Right renal pelvis (tissue), 4 donors: ENCODE measurements at places on chromosomes 13 and 19.

DNA sequence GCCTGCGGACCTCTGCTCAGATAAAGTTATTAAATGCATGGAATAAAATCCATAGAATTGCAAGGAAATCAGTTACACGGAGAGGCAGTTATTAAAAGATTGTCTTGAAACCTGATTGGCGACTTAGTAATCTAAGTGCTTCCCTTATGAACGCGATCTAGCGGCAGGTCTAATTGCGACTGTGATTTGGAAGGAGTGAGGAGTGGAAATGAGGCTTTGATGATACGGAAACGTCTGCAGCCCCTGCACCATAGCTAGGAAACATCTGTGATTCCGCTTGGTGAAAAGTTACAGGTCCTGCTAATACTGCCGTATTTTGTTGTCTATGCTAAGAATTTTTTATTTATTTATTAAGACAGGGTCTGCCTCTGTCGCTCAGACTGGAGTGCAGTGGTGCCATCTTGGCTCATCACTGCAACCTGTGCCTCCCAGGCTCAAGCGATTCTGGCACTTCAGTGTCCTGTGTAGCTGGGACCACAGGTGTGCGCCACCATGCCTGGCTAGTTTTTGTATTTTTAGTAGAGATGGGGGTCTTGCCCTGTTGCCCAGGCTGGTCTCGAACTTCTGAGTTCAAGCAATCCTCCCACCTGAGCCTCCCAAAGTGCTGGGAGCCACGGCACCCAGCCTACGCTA lies 887 bp downstream of the NDUFS7 start:
- DNase-seq = no peak

- no peak for DNase-seq
These were observed 22.7 kb upstream of the LRCH1 start for GRCh38 chr13:46530084-46530935.

DNA sequence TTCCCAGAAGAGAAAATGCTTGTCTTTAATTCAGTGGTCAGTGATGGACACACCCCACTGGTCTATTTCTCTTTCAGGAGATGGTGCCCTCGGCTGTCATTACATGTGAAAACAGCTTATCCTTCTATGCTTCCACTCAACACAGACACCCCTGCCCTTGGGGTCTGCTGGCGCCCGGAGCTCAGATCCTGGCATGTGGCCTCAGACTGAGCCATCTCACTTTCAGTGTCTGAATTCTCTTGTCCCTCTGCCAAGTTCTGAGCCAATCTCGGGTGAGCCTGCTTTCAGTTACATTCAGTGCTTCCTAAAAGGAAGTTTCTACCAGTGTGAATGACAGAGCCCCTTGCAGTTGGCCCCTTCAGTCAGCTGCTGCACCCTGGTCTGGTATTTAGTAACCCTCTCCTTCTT lies 293.6 kb downstream of the DNAJC15 start:
- no peak for DNase-seq

DNA sequence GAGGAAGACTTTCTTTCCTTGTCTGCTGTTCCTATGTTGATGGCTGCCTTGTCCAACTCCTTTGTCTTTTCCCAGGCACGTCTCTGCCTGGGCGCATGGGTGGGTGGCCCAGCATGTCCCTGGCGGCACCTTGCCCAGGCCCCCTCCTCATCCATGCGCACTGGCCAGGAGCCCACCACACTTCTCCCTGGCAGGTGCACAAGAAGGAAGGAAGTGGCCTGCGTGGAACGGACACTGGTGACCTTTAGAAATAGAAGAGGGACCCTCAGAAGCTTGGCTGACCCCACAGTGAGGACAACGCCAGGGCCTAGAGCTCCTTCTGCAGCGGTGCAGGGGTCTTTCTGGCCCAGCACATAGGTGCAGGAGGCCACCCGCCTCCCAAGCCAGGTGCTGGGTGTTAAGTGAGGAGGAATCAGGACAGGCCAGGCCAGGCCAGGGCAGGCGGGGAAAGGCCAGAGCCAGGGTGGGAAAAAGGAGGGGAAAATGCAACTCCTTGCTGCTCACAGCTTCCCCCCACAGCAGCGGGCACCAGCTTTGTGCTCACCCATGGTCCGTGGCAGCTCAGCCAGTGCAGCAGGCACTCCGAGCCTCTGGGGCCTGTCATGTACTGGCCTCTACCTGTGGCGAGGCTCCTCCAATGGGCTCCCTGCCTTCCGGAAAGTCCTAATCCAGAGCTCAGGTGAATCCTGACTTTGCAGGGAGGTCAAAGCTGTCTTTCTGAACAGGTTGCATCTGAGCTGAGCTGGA lies 104.0 kb downstream of the SOX1 start:
- no peak for DNase-seq

GRCh38 chr13:32824675-32825074 lies 191.5 kb upstream of the KL start:
- no peak for DNase-seq

DNA sequence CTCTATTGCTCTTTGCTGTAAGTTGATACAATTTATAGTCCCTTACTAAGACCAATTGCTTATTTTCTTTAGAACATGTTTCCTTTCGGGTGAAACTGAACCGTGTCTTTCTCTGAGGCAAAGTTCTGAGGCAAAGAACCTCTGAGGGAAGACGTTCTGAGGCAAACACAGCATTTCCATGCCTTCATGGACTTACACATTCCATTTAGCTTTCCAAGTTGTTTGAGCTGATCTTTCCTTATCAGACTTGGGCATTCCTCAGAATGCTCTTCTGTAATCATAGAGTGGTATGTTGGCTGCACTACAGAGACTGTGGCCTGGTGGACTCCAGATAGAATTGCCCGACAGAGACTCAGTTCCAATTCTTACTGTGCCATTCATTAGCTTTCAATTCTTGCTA lies 579.1 kb downstream of the KCTD12 start:
- DNase-seq = no peak

- DNase-seq = no peak
These were observed 142.5 kb downstream of the DCLK1 start for GRCh38 chr13:35988648-35989081.

DNA sequence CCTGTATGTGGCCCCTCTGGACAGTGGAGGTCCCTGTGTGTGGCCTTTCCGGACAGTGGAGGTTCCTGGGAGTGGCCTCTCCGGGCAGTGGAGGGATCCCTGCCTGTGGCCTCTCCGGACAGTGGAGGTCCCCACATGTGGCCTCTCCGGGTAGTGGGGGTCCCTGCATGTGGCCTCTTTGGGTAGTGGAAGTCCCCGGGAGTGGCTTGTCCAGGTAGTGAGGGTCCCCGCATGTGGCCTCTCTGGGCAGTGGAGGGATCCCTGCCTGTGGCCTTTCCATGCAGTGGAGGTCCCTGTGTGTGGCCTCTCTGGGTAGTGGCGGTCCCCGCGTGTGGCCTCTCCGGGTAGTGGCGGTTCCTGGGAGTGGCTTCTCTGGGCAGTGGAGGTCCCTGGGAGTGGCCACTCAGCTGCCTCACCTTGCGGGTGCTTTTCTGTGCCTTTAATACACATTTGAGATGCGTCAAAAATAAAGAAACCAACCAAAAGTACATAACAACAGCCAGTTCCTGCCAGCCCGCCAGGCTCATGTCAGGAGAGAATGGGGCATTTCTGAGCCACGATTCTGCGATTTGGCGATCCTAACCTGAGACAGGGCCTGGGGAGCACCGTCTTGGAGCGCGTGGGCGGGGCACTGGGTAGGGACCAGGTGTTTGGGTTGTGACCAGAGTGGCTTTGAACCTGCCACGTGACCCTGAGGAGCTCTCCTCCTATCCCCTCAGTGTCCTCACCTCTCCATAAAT lies 194.7 kb downstream of the ZNF536 start:
- DNase-seq = no peak

- DNase-seq = no peak
These were observed 9.5 kb upstream of the RFX1 start for GRCh38 chr19:14015524-14016035.

- DNase-seq = no peak
These were observed 39.4 kb downstream of the IER2 start for GRCh38 chr19:13189600-13189999.

- no peak for DNase-seq
These were observed 119.2 kb upstream of the SPACA7 start for GRCh38 chr13:112256716-112257494.

DNA sequence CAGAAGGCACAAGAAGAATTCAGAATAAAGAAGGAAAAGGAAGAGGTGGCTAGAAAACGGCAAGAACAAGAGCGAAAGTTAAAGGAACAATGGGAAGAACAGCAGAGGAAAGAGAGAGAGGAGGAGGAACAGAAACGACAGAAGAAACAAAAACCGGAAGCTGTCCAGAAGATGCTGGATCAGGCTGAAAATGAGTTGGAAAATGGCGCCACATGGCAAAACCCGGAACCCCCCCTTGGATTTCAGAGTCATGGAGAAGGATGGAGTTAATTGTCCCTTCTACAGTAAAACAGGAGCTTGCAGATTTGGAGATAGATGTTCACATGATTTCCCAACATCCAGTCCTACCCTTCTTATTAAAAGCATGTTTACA lies 6.7 kb downstream of the CD209 start:
- DNase-seq = no peak

DNA sequence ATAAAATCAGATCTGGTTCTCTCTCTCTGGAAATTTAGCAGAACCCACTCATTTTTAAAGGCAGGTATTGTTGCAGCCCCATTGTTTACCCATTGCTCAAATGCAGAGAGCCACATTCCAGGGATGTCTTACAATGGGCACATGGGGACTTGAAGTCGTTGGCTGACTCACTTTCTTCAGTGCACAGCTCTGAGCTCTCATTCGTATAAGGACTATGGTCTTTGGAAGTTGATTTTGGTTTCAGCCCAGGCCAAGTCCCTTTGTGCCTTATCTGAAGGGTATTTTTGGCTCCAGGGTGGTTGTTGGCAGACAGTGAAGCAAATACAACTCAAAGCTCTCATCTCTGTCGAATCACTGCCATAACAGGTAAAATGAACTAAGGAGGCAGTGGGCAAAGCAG lies 47.3 kb upstream of the CLDN10 start:
- no peak for DNase-seq

DNA sequence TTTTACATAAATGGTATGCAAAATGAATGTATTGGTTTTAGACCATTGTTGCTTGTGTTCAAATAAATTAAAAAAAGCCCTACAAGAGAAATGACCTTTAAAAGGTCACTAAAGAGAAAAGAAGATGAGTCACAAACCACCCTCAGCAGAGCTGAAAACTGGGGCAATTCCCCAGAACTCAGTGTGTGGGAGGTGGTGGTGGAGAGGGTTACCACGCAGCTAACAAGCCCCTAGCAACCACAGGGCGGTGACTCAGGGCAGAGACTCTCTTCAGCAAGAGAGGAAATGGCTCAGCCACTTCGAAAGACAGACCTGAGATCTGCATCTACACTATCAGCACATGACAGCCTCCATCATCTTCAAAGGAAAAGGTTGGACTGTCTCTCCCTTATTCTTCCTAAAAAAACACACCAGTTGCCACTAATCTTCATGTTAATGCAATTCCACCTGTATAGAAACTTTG lies 29.4 kb upstream of the NDFIP2 start:
- no peak for DNase-seq

DNA sequence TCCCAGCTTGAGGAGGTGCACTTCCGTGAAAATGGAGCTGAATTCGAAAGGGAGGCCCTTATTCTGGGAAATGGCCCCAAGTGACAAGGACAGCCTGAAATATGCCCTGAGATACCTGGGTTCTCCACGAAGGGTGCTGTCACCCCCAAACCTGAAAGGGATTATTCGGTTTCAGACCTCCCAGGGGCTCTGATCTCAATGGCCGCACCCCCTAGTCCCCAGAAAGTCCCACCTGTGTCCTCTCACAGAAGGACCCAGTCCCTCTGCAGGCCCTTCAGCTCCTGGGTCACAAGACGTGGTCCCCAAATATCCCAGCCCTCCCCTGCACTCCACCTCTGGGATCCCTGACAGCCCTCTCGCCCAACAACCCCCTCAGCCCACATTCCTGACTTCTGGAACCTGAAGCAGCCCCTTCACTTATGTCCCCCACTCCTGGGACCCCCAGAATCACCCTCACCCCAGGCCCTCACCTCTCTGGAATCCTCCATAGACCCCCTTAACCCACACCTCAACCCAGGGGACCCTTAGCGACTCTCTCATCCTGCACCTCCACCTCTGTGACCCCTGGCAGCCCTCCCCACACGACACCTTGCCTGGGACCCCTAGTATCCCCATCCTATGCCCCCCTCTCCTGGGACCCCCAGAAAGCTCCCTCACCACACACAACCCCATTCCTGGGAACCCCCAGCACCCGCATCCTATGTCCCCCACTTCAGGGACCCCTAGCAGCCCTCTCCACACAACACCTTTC lies 606 bp downstream of the SYNGR4 start:
- no peak for DNase-seq

GRCh38 chr19:49878744-49879070 lies 1.2 kb downstream of the TBC1D17 start:
- DNase-seq = no peak

- no peak for DNase-seq
These were observed 72.5 kb downstream of the ZNF708 start for GRCh38 chr19:21256722-21257121.

- no peak for DNase-seq
These were observed 148.7 kb upstream of the EDNRB start for GRCh38 chr13:78067290-78067689.

DNA sequence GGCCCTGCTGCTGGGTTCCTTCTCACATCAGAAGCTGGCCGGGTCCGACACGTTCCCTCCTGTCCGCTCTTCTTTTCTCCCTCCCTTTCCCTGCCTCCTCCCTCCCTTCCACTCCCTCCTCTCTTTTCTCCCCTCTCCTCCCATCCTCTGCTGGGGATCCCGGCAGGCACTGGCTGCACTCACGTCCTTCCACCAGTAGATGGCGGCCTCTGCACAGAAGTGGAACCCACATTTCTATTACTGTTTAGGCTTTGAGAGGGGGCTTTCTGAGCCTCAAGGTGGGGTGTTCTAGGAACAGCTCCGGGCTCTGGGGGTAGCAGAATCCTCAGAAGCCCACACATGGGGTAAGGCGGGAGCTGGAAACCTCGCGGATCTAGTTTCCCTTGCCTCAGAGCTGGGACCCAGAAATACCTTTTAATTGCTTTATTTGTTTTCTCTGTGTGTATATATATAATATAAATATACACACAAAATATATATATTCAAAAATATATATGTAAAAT lies 294.2 kb downstream of the ZNF536 start:
- DNase-seq = no peak
